Activated naive CD8-positive, alpha-beta T cell treated with anti-CD3 and anti-CD28 coated beads, Interleukin-2, amount 10 ng/mL, durations not matched to agents 7 days and 5 days (primary cell): ENCODE measurements at places on chromosomes 4 and X. TPM values are rescaled to one million over a fixed set of nuclear protein-coding genes. Genes with fewer than 3 reads are reported as not detected.

Gene BOD1L1
- total RNA-seq: 52.5 TPM

Gene FAM149A
- total RNA-seq: 1.4 TPM

Gene SLITRK2
- not detected for total RNA-seq

Gene NALF2
- not detected for total RNA-seq

Gene TMSB15C
- total RNA-seq: 5.1 TPM

Gene HSFX1
- total RNA-seq: 0.86 TPM

DNA sequence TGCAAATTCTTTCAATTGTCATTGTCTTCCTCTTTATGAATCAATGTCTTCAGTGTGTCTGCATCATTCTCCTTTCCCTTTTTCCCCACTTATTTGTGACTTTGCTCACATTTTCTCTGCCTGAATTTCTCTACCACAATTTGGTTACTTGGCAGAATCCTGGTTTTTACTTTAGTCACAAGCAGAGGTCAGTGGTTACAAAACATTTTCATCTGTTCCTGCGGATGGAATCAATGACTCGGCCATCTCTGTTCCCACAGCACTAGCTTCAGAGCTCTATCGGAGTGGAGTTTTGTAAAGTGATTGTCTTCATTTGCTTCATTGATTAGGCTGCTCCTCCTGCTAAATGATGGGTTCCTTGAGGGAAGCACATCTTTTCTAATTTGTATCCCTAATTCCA is 501.3 kb upstream of the AADAT start:
- no peaks in the 10 kb centered on the region for H3K36me3 ChIP-seq
- no peak overlapping the region for H3K27ac ChIP-seq
- no peaks in the 10 kb centered on the region for H3K4me1 ChIP-seq
- H3K27me3 ChIP-seq: no peaks in the 10 kb centered on the region
- DNase-seq: no peak

DNA sequence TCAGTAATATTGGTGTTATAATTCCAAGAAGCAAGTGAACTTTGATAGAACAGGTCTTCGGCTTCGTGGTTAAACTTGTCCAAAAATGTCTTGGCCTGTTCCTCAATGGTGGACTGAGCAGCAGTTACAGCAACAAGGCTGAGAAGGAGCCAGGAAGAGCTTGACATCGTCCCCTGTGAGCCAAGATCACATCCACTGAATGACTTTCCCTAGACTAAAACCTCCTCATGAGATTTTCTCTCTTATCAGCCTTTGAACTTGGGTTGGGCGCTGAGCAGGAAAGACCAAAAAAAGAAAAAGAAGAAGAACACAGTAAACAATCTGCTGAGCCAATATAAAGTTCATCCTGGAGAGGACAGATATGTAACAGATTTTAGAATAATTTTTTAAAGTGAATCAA is at the start of gene ACE2:
ACE2 (minus strand) TSS at position 216 of the 400 bp plus-strand sequence; CDS start at position 167, 49 bp downstream.
- H3K4me3 ChIP-seq: no peak within 1 kb of the TSS
- no peaks in the 10 kb centered on the region for H3K36me3 ChIP-seq
- no peak within 1 kb of the TSS for H3K27ac ChIP-seq

DNA sequence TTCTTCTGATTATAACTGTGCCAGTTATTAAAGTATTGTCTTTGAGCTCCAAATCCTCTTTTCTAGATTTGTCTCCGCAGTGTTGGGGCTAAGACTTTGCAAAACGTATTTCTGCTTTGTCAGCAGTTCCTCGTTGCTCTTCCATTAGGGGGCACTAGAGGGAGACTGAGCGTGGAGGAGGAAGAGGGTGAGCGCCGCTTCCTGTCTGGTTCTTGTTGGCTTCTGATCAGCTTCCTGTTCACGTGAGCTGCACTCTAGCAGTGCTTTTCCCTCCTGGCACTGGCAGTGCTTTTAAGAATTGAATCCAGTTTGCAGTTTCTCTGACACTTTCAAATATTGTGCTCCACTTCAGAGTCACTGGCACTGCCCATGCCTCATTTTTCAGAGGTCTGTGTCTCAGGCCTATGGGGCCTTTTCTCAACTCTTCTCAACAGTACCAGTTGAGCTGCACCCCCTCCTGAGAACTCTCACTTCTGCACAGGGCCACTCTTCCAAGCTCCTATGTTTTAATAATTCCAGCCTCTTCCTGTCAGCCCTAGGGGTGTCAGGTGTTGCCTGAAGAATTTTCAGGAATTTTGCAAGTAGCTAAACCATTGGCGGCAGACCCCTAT is 54.4 kb upstream of the LCORL start:
- H3K27me3 ChIP-seq: peaks cover 10% of the 10 kb centered on the region
- DNase-seq: no peak
- peaks cover 6% of the 10 kb centered on the region for H3K4me1 ChIP-seq
- H3K36me3 ChIP-seq: no peaks in the 10 kb centered on the region
- no peak overlapping the region for H3K27ac ChIP-seq

GRCh38 chr4:183600189-183600685 is 58.7 kb downstream of the RWDD4 start:
- peaks cover 2% of the 10 kb centered on the region for H3K4me1 ChIP-seq
- no peaks in the 10 kb centered on the region for H3K36me3 ChIP-seq
- H3K27me3 ChIP-seq: peaks cover 3% of the 10 kb centered on the region

DNA sequence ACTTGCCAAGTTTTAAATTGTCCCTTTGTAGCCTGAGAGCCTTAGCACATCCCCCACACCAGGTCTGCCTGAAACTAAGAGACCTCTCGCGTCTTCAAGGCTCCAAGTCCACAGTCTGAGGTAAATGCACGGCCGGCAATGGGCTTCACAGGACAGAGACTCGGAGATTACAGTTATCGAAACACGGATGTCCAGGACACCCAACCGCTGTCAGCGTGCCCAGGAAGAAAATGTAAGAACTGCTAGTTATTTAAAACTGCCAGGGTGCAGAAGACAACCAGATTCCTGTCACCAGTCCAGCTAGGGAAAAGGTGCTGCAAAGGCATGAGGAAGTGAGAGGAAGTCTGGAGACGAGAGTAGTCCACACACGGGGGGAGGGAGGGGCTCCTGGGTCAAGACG is 28.9 kb downstream of the ZNF827 start:
- H3K4me3 ChIP-seq: no peak overlapping the region
- peaks cover 13% of the 10 kb centered on the region for H3K36me3 ChIP-seq
- no peak for DNase-seq
- no peak overlapping the region for H3K27ac ChIP-seq
- H3K27me3 ChIP-seq: no peaks in the 10 kb centered on the region
- peaks cover 16% of the 10 kb centered on the region for H3K4me1 ChIP-seq

DNA sequence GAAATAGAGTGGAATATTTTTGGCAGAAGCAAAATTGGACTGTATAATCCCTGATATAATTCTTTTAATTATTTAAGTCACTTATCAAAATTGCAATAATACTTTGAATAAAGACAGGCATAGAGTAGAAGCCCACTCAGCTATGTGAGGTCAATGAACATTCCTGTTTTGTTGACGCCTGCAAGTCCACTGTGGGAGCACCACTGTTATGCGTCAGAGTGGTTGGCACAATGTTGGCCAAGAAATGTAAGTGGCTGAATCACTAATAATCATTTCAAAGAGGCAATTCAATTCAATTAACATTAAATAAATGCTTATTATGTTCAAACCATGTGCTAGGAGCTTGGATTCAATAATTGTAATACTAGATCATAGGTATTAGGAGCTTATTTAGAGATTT is 221.0 kb downstream of the SPCS3 start:
- H3K27me3 ChIP-seq: no peaks in the 10 kb centered on the region
- no peak overlapping the region for H3K27ac ChIP-seq
- no peak for DNase-seq
- no peak overlapping the region for H3K4me3 ChIP-seq
- H3K36me3 ChIP-seq: no peaks in the 10 kb centered on the region

DNA sequence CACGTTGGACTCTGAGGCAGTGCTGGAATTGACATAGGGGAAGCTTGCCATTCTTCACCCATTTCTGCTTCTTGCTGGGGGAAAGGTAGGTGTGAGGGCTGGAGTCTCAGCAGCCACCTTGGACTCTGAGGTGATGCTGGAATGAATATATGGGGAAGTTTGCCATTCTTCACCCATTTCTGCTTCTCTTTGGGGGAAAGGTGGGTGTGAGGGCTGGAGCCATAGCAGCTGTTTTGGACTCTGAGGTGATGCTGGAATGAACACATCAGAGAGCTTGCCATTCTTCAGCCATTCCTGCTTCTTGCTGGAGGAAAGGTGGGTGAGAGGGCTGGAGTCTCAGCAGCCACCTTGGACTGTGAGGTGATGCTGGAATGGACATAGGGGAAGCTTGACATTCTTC is 115.1 kb downstream of the CRLF2 start:
- H3K27me3 ChIP-seq: peaks cover 5% of the 10 kb centered on the region
- no peak overlapping the region for H3K4me3 ChIP-seq
- peaks cover 5% of the 10 kb centered on the region for H3K4me1 ChIP-seq

DNA sequence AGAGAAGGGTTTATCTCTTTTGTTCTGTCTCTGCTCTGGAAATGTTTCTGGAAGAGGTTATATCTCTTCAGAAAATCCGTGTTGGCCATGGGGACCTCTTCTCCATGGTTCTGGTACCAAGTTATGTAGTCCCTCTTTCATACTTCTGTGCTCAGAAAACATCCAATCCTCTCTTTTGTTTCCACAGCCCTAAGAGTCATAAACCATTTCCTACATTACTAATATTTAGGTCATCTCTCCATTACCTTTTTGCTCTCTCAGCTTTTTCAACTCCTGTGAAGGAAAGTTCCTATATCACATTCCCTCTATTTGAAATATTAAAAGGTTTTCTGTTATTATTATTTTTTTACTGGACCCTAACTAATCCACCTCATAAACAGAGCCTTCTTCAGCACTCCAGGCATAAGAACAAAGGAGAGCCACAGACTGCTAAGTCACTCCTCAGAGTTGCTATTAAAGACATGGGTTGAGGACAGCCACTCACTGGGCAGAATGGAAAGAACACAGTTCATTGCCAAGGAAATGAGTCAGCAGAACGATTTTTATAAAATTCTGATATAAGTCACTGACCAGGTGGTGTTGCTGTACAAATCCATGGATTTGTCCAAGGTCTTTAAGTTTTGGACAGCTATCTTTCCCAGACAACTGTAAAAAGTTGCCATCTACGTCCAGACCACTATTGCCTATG is 122.4 kb upstream of the NPY2R start:
- H3K27ac ChIP-seq: no peak overlapping the region
- H3K27me3 ChIP-seq: peaks cover 5% of the 10 kb centered on the region
- DNase-seq: no peak
- no peaks in the 10 kb centered on the region for H3K4me1 ChIP-seq
- no peak overlapping the region for H3K4me3 ChIP-seq

- peaks cover 4% of the 10 kb centered on the region for H3K4me1 ChIP-seq
- peaks cover 2% of the 10 kb centered on the region for H3K27me3 ChIP-seq
Observed at GRCh38 chr4:5999830-6000365, 18.3 kb downstream of the C4orf50 start.

DNA sequence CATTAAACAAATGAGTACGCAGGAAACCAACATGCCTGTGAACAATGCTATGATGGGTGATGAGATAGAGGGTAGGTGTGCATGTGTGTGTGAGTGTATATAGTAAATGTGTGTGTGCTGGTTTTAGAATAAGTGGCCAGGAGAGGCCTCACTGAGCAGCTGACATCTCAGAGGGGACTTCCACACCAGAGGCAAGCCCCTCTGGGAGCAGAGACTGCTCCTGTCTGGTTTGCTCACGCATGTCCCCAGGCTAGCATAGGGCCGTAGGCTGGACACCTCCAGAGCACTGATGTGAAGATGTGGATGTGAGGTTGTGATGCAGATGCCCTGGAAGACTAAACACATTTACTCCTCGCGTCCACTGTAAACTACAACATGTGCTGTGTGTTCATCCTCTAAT is 104.5 kb downstream of the DRD5 start:
- no peaks in the 10 kb centered on the region for H3K36me3 ChIP-seq
- no peak overlapping the region for H3K4me3 ChIP-seq
- H3K27me3 ChIP-seq: no peaks in the 10 kb centered on the region

GRCh38 chr4:52110171-52110570 is 59.1 kb downstream of the SPATA18 start:
- peaks cover 1% of the 10 kb centered on the region for H3K36me3 ChIP-seq
- DNase-seq: no peak
- no peaks in the 10 kb centered on the region for H3K4me1 ChIP-seq
- H3K27me3 ChIP-seq: peaks cover 2% of the 10 kb centered on the region
- no peak overlapping the region for H3K27ac ChIP-seq
- H3K4me3 ChIP-seq: no peak overlapping the region

DNA sequence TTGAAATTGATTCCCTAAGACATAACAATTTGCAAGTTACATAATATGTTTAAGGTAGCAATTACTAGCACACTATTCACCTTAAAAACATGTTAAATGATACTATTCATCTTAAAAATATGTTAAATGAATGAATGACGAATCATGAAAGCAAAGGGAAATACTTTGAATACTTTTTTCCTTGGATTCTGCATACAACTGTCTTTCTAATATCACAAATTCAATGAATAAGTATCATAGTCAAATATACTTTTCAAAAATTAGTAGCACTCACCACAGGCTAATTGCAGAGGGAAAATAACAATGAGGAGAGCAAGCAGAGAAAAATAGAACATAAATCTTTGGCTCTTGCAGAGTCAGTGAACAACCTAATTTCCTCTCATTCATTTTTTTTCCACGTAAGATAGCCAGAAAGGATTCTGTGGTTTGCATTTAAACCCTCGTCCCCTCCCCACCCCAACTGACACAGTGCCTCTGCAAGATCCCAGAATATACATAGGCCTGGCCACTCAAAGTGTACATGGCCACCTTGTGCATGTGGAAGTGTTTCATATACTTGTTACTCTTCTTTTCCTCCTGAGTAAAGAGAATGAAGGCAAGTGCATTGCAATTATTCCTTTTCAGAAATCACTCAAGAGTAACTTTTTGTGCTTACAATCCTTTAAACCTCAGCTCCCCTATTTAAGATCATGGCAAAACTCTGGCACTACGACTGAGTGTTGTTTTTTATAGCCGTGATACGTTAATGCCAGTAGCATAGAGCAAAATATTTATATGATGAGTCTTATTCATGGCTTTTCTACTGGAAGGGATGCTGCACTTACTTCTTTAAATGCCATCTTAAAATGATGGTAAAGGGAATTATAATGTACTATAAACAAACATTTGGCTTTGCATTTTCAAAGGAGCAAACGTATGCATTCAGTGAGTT is 236.4 kb downstream of the PDGFC start:
- H3K36me3 ChIP-seq: no peaks in the 10 kb centered on the region
- H3K4me1 ChIP-seq: peaks cover 1% of the 10 kb centered on the region
- H3K27me3 ChIP-seq: no peaks in the 10 kb centered on the region
- H3K4me3 ChIP-seq: no peak overlapping the region

- H3K27me3 ChIP-seq: no peaks in the 10 kb centered on the region
- no peak overlapping the region for H3K4me3 ChIP-seq
- H3K27ac ChIP-seq: no peak overlapping the region
- peaks cover 9% of the 10 kb centered on the region for H3K4me1 ChIP-seq
Observed at GRCh38 chr4:98546910-98547594, 111.4 kb downstream of the TSPAN5 start.

- peaks cover 7% of the 10 kb centered on the region for H3K4me1 ChIP-seq
- H3K36me3 ChIP-seq: no peaks in the 10 kb centered on the region
Observed at GRCh38 chr4:46992338-46992737, 1.0 kb downstream of the GABRA4 start.

GRCh38 chr4:109251396-109251795 is 51.1 kb downstream of the COL25A1 start:
- H3K36me3 ChIP-seq: no peaks in the 10 kb centered on the region
- no peak for DNase-seq
- H3K4me1 ChIP-seq: no peaks in the 10 kb centered on the region
- H3K4me3 ChIP-seq: no peak overlapping the region
- H3K27ac ChIP-seq: no peak overlapping the region
- peaks cover 3% of the 10 kb centered on the region for H3K27me3 ChIP-seq
